COR-L47 (cell line): ENCODE measurements at places on chromosomes 12 and 14.

- DNase-seq, result no peak
These were observed 21.2 kb downstream of the FGF6 start for GRCh38 chr12:4424422-4424821.

GRCh38 chr14:92585981-92586937 lies 72.7 kb downstream of the RIN3 start:
- DNase-seq, result no peak

DNA sequence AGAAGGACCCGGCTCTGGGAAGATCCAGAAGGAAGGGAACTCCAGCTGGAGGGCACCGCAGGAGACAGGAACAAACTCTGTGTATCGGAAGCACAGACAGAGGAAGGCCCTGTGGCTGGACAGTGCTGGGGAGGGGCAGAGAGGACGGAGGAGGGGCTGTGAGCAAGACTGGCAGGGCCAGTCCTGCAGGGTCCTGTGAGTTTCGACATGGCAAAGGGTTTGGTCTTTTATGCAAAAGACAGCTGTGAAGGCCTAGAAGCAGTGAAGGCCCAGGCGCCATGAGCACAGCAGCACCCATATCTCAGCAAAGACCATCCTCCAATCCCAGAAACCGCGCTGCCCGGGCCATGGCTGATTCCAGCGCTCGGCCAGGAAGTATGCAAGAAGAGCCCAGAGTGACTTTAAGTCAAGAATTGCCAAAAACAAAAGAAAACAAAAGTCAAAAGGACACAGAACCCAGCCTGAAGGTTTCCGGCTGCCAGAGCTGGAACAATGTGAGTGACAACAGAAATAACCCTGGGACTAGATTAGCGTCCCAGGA lies 126.5 kb downstream of the NCOR2 start:
- no peak for DNase-seq

- no peak for DNase-seq
These were observed 32.6 kb downstream of the TEP1 start for GRCh38 chr14:20380681-20381080.

- DNase-seq, result no peak
These were observed 82.6 kb upstream of the FUT8 start for GRCh38 chr14:65329911-65330310.
